ENCODE measurements at places on chromosomes 4 and X.

DNA sequence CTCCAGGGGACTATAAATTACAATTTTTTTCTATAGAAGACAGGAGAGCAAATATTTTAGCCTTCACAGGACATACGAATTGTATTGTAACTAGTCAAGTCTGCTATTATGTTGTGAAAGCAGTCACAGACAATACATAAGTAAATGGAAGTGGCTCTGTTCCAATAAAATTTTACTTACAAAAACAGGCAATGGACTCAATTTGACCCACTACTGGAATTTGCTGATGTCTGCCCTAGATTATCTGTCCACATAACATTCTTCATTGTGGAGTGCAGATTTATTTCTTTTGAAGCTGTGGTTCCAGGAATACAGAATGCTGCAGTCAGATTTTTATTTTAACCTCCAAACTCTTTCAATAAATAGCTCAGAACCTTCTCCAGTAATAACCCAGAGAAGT lies 330.3 kb downstream of the PPP4R3C start:
- no peaks in the 10 kb centered on the region for H3K27me3 ChIP-seq
- H3K27ac ChIP-seq = no peak overlapping the region
- H3K36me3 ChIP-seq = no peaks in the 10 kb centered on the region
- H3K4me1 ChIP-seq = no peaks in the 10 kb centered on the region

DNA sequence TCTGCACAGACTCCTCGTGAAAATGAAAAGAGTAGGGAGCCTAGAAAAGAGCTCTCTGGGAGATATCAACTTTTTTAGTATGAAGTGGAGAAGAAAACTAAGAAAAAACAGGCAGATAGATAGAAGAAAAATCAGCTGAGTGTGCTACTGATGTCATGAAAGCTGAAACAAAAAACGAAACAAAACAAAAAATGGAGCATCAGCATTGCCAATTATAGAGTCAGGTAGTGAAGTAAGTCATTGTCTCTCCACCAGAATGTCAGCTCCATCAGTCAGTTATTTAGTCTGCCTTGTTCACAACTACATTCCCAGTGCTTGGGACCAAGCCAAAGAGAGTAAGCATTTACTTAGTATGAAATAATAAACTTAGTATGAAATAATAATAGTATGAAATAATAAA lies 595.1 kb downstream of the STPG2 start:
- H3K36me3 ChIP-seq = no peaks in the 10 kb centered on the region
- H3K4me1 ChIP-seq = no peaks in the 10 kb centered on the region
- no peak for DNase-seq
- H3K27me3 ChIP-seq = no peaks in the 10 kb centered on the region

DNA sequence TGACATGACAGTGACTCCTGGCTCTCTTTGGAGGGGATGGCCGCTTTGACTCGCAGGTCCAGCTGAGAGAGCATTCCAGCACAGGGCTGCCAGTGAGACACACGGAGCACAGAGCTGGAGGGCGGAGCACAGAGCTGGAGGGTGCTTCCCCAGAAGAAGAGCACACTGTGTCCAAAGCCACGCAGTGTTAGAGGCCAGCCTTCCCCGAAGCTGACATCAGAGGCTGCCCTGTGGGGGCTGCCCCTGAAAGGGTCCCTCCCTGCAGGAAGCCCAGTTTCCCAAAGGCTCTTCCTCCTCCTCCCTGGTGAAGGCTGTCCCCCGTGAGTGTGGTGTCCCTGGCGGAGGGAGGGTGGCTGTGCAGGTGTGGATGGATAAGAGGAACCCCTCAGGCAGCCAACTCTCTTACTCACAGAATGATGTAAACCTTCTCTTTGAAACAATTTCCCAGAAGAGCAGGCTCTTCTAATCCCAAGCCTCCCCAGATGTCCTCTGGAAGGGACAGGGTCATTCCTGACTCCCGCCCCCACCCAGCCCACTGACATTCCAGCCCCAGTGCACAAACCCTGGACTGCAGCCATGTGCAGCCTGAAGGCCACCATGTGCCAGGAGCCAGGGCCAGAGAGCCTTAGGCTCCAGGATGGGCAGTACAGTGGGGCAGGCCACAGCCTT lies 53.4 kb downstream of the PSAPL1 start:
- H3K36me3 ChIP-seq = peaks cover 3% of the 10 kb centered on the region
- peaks cover 3% of the 10 kb centered on the region for H3K4me1 ChIP-seq
- H3K4me3 ChIP-seq = no peak overlapping the region
- DNase-seq = no peak
- no peaks in the 10 kb centered on the region for H3K27me3 ChIP-seq

DNA sequence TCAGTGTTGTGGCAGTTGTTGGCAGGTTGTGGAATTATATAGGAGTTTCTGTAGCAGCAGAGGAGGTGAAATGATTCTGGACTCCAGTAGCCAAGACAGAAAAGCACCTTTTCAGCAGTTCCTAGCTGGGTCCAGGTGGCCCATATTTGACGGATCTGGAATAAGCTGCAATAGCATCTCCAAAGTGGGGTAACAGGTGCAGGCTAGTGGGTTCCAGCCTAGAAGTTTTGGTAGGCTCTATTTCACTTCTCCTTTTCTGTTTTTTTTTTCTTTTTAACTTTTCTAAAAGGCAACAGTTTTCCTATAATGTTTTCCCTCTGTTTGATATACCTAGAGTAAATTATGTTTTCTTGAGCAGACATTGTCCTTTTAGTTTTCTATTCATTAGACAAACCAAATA lies 392.5 kb downstream of the C4orf33 start:
- no peaks in the 10 kb centered on the region for H3K27me3 ChIP-seq
- no peak overlapping the region for H3K27ac ChIP-seq
- H3K4me3 ChIP-seq = no peak overlapping the region
- no peak for DNase-seq
- no peaks in the 10 kb centered on the region for H3K36me3 ChIP-seq

- no peak for DNase-seq
- H3K4me1 ChIP-seq = no peaks in the 10 kb centered on the region
- H3K36me3 ChIP-seq = no peaks in the 10 kb centered on the region
- no peaks in the 10 kb centered on the region for H3K27me3 ChIP-seq
Observed at GRCh38 chr4:10697086-10697485, 12.5 kb upstream of the CLNK start.

- no peaks in the 10 kb centered on the region for H3K27me3 ChIP-seq
- H3K27ac ChIP-seq = no peak overlapping the region
- DNase-seq = peak; percentile 10
- no peak overlapping the region for H3K4me3 ChIP-seq
Observed at GRCh38 chrX:119266364-119266995, 30.4 kb downstream of the PGRMC1 start.

- no peak overlapping the region for H3K27ac ChIP-seq
- peaks cover 10% of the 10 kb centered on the region for H3K36me3 ChIP-seq
- peak overlapping the region; percentile 94 for H3K4me3 ChIP-seq
- peaks cover 6% of the 10 kb centered on the region for H3K27me3 ChIP-seq
- no peak for DNase-seq
Observed at GRCh38 chr4:145480257-145480656, 1.4 kb upstream of the SMAD1 start.

- no peaks in the 10 kb centered on the region for H3K36me3 ChIP-seq
- no peak overlapping the region for H3K4me3 ChIP-seq
- H3K27ac ChIP-seq = no peak overlapping the region
- DNase-seq = no peak
- no peaks in the 10 kb centered on the region for H3K27me3 ChIP-seq
Observed at GRCh38 chrX:70336767-70337166, 46.9 kb downstream of the KIF4A start.

DNA sequence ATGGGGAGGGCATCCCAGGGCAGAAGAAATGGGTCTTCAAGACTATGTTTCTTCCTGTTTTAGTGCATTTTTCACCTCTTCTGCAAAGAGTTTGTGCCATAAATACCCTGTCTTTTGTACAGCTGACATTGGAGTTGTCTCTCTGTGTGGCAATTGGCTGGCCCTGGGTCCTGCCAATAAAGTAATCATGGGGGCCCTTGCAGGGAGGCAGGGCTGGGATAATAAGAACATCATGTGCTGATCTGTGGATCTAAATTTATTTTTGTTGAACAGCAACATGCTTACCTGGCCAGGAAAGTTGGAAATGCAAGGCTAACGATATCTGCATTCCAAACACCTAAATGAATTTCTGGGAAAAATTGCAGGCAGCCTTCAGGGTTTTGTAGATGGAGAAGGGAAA lies 174.6 kb upstream of the GATB start:
- H3K36me3 ChIP-seq = no peaks in the 10 kb centered on the region
- H3K4me1 ChIP-seq = peaks cover 8% of the 10 kb centered on the region
- no peak overlapping the region for H3K4me3 ChIP-seq

- peaks cover 2% of the 10 kb centered on the region for H3K27me3 ChIP-seq
- no peaks in the 10 kb centered on the region for H3K4me1 ChIP-seq
- H3K27ac ChIP-seq = no peak overlapping the region
- H3K4me3 ChIP-seq = no peak overlapping the region
Observed at GRCh38 chr4:87803421-87803820, 4.1 kb downstream of the IBSP start.

GRCh38 chrX:120749141-120749846 lies 119.4 kb upstream of the C1GALT1C1 start:
- H3K4me1 ChIP-seq = peaks cover 5% of the 10 kb centered on the region
- H3K27ac ChIP-seq = no peak overlapping the region
- H3K27me3 ChIP-seq = no peaks in the 10 kb centered on the region
- H3K36me3 ChIP-seq = no peaks in the 10 kb centered on the region
- H3K4me3 ChIP-seq = no peak overlapping the region
- peak; percentile 3 for DNase-seq

DNA sequence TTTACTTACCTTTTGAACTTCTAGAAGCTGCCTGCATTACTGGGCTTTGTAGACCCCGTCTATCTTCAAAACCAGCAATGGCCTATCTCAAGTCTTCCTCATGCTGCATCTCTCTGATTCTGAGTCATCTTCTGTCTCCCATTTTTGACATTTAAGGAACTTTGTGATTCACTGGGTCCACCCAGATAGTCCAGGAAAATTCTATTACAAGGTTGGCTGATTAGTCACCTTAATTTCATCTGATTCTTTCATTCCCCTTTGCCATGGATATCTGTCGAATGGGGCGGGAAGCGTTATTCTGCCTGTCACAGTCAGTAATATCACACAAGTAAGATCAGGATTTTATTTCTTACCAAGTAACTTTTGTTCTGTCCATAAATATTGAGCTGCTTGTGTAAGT lies 618.0 kb downstream of the CCSER1 start:
- H3K27ac ChIP-seq = no peak overlapping the region
- no peaks in the 10 kb centered on the region for H3K4me1 ChIP-seq
- H3K36me3 ChIP-seq = no peaks in the 10 kb centered on the region
- no peak overlapping the region for H3K4me3 ChIP-seq
- no peaks in the 10 kb centered on the region for H3K27me3 ChIP-seq
- DNase-seq = no peak

- H3K36me3 ChIP-seq = no peaks in the 10 kb centered on the region
- no peak overlapping the region for H3K4me3 ChIP-seq
- no peaks in the 10 kb centered on the region for H3K27me3 ChIP-seq
- no peak overlapping the region for H3K27ac ChIP-seq
Observed at GRCh38 chr4:113331811-113332210, 282.4 kb downstream of the ANK2 start.

DNA sequence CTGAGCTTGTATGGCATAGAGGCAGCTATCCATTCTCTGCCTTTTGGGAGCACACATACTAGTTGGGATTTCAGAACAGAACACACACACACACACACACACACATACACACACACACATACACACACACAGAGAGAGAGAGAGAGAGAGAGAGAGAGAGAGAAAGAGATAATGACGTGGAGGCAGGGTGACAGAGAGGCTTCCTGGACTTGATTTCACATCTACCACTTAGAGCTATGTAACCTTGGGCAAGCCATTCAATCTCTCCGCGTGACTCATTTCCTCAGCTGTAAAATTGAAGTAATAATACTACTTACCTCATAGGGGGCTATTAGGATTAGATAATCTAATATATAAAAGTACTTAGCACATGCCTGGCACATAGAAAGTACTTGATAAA lies 12.3 kb upstream of the GRIA3 start:
- peaks cover 6% of the 10 kb centered on the region for H3K4me1 ChIP-seq
- H3K27ac ChIP-seq = no peak overlapping the region
- H3K4me3 ChIP-seq = no peak overlapping the region

GRCh38 chr4:187086151-187086550 lies 362.5 kb upstream of the FAT1 start:
- no peak overlapping the region for H3K4me3 ChIP-seq
- peaks cover 2% of the 10 kb centered on the region for H3K4me1 ChIP-seq
- H3K36me3 ChIP-seq = no peaks in the 10 kb centered on the region
- no peaks in the 10 kb centered on the region for H3K27me3 ChIP-seq
- DNase-seq = no peak

- peaks cover 13% of the 10 kb centered on the region for H3K4me1 ChIP-seq
- no peak for DNase-seq
- H3K4me3 ChIP-seq = no peak overlapping the region
- H3K27ac ChIP-seq = no peak overlapping the region
- no peaks in the 10 kb centered on the region for H3K36me3 ChIP-seq
Observed at GRCh38 chr4:122764071-122764820, 31.7 kb downstream of the BBS12 start.

- H3K27ac ChIP-seq = no peak overlapping the region
- H3K4me1 ChIP-seq = no peaks in the 10 kb centered on the region
- peaks cover 7% of the 10 kb centered on the region for H3K36me3 ChIP-seq
- DNase-seq = no peak
- no peaks in the 10 kb centered on the region for H3K27me3 ChIP-seq
Observed at GRCh38 chr4:5539584-5539983, 168.8 kb downstream of the EVC2 start.

- H3K27ac ChIP-seq = no peak overlapping the region
- no peak overlapping the region for H3K4me3 ChIP-seq
- H3K4me1 ChIP-seq = peaks cover 15% of the 10 kb centered on the region
Observed at GRCh38 chrX:46330981-46331380, 214.2 kb downstream of the ZNF674 start.

- H3K27ac ChIP-seq = no peak overlapping the region
- DNase-seq = no peak
- H3K4me3 ChIP-seq = no peak overlapping the region
Observed at GRCh38 chr4:143260750-143261149, 75.9 kb upstream of the GAB1 start.

DNA sequence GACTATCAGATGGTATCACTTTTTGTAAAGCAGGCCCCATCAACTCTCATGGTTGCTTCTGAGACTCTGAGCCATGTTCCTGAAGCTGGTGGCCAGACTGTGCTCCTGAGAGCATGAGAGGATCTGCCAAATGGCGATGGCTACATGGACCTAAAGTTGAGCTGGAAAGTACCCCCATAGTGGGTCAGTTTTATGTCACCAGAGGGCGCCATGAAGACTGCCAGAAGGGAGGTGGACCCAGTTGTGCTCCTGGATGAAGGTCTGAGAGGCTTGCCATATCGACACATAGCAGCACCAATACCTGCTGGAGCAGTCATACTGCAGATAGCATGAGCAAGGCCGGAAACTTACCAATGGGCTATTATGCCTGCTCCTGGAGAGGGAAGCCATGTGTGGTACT lies 105.7 kb downstream of the SLITRK2 start:
- no peaks in the 10 kb centered on the region for H3K36me3 ChIP-seq
- DNase-seq = peak; percentile 26
- no peak overlapping the region for H3K4me3 ChIP-seq
- H3K4me1 ChIP-seq = no peaks in the 10 kb centered on the region

- DNase-seq = no peak
- H3K4me3 ChIP-seq = no peak overlapping the region
- no peaks in the 10 kb centered on the region for H3K36me3 ChIP-seq
- H3K27me3 ChIP-seq = no peaks in the 10 kb centered on the region
- H3K4me1 ChIP-seq = peaks cover 15% of the 10 kb centered on the region
- H3K27ac ChIP-seq = no peak overlapping the region
Observed at GRCh38 chrX:135393051-135393450, 28.7 kb upstream of the SMIM10L2A start.
